ENCODE measurements at places on chromosomes 2 and 18. TPM values are rescaled to one million over a fixed set of nuclear protein-coding genes. Genes with fewer than 3 reads are reported as not detected.

Gene ST6GAL2
- total RNA-seq = 7.1 TPM

Gene GALNT3
- 8.7 TPM for total RNA-seq

Gene DOK6
- 3.9 TPM for total RNA-seq

Gene CASP10
- total RNA-seq = 10.8 TPM

Gene PCARE
- 3.3 TPM for total RNA-seq

All from tongue (tissue), 3 donors.